ENCODE measurements at places on chromosomes 1 and 21.
A peak's percentile ranks its signal among the peaks of the same experiment; 100 is the strongest.

DNA sequence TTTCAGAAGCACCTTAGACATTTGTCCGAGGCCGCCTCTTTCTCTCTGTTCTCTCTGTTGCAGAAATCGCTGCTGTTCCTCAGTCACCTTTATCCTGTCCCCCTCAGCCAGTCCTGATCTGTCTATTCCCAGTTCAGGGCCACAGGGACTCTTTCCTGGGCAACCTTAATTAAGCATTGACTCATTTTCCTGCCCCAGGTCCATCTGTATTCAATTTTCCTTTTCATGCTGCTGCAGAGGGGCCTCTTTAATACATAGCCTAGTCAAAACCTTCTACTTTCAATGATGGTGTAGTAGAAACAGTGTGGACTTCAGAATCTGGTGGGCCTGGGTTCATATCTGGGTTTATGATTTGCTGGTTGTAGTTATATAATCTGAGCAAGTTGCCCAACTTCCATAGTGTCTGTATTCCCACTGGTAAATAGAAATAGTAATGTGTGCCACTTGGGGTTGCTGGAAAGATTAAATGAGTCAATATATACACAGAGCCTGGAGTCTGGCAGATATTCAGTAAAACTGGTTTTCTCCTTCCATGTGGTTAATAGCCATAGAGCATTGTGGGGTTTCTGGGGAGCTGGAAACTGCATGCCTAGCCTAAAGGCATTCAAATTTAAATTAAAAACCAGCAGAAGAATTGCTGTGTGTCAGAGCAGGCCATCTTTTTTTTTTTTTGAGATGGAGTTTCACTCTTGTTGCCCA is 4.5 kb downstream of the TRAF5 start:
- DNase-seq, result no peak

DNA sequence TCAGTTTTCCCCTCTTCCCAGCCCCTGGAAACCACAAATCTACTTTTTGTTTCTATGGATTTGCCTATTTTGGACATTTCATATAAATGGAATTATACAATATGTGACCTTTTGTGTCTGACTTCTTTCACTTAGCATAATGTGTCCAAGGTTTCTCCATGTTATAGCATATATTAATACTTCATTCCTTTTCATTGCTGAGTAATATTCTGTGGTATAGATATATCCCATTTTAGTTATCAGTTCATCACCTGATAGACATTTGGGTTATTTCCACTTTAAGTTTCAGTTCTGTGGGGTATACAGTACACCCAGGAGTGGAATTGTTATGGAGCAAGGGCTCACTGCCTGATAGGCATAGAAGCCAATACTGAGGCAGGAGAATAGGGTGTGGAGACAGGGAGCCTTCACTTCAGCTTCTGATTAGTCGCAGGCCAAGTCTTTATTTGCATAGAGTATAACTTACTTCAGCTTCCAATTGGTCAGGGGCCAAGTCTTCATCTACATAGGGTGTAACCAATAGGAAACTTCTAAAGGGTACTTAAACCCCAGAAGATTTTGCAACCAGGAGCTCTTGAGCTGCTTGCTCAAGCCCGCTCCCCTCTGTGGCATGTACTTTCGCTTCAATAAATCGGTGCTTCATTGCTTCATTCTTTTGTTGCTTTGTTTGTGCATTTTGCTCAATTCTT is 8.3 kb upstream of the NVL start:
- DNase-seq, result no peak

DNA sequence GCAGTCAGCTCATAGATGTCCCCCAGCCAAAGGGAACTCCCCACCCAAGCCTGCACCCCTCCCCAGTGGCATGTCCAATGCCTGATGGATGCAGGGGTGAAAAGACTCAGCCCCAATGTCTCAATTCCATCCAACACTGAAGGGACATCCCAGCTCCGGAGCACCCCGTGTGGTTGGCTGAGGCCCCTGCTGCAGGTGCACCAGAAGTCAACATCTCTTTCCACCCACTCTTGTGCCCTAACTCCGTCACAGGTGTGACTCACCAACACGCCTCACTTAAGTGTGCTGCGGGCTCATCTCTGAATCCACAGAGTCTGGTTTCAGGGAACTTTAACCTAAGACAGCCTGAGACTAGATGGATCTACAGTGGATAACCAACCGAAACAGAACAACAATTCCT is 40.9 kb upstream of the ZBTB18 start:
- peak; percentile 18 for DNase-seq

DNA sequence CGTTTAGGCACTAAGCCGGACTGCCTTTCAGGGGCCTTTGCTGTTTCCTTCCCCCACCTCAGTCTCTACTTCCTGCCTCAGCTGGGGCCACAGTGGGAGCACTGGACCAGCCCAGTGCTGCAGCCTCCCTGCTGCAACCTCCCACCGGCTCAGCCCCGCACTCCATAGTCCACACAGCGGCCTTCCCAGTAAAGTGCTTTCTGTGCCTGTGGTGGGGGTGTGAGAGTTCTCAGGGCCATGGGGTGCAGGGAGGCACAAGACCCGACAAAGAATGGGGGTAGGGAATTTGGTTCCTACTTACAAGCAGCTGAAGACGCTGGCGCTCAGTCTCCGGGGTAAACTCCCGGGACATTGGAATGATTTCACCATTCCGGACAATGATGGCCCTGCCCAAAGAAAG is 3.5 kb downstream of the PPM1J start:
- DNase-seq, result no peak

- DNase-seq, result no peak
Measured at GRCh38 chr21:30083225-30083945, 83.2 kb downstream of the CLDN17 start.

DNA sequence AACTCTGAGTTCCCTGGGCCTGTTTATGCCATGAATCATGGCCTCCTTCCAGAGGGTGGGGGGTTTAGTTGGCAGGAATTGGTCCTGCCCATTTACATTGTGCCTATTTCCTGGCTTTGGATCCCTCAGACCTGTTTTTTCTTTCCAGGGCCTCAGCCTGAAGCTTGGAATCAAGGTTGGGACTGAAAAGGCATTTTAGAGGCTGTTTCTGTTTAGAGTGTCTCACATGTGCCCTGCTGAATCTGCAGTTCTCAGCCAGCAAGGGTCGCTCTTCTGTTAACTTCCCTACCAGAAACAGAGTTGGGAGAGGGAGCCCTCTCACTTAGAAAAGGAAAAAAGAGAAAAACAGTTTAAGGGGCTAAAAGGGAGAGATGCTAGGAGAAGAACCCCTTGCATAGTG is 191.1 kb downstream of the PTPRC start:
- peak; percentile 38 for DNase-seq

GRCh38 chr1:45952072-45952471 is 148.7 kb downstream of the MAST2 start:
- DNase-seq, result no peak

- no peak for DNase-seq
Measured at GRCh38 chr1:75643460-75643859, 32.5 kb upstream of the SLC44A5 start.

- peak; percentile 36 for DNase-seq
Measured at GRCh38 chr1:155527677-155528076, 34.9 kb downstream of the ASH1L start.

DNA sequence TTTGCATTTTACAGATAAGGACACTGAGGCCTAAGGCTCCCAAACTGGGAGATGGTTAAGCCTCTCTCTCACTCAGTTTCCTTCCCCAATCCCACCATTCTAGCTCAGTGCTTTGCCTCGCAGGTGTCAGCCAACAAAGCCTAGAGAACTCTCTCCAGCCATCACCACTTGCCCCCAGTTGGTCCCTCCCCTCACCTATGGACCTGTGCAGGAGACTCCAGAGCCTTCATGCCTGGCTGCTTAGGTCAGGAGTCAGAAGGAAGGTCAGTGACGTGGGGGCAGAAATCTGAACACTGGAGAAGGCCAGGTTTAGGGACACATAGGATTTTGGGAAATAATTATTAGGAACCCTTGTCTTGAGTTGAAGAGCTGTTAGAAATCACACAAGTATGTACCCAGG is 295.3 kb downstream of the PTPRU start:
- DNase-seq, result no peak

All from iris pigment epithelial cell (primary cell).